ENCODE measurements at places on chromosomes 5 and 9.

DNA sequence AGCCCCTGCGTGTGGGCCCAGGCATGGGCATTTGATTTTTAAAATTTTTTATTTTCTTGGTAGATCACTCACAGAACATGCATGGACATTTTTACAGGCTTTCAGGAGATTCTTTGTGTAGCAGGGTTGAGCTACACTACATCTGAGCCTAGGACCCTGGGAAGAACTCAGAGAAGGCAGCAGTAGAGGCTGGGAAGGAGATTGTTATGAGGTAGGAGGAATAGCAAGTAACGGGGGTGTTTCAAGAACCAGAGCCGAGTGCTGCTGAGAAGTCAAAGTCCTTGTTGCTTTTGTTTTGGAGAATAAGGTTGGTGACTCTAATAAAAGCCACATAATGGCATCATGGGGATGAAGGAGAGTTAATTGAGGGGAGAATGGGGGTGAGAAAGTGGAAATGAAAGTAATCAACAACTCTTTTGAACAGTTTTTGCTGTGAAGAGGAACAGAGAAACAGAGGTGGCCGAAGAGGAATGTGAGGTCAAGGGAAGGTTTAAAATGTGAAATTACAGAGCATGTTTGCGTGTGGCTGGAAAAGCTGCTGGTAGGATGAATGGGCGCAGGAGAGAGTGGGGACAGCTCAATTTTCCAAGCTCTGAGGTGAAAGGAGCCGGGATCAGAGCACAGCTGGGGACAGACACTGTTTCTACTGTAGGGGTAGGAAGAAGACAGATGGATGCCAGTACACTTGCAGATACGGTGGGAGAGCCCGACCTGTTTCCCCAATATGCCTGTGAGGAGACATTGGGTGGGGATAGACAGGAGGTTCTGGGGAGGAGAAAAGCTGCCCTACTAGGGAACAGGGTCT lies 4.7 kb upstream of the PDLIM7 start:
- DNase-seq = no peak

DNA sequence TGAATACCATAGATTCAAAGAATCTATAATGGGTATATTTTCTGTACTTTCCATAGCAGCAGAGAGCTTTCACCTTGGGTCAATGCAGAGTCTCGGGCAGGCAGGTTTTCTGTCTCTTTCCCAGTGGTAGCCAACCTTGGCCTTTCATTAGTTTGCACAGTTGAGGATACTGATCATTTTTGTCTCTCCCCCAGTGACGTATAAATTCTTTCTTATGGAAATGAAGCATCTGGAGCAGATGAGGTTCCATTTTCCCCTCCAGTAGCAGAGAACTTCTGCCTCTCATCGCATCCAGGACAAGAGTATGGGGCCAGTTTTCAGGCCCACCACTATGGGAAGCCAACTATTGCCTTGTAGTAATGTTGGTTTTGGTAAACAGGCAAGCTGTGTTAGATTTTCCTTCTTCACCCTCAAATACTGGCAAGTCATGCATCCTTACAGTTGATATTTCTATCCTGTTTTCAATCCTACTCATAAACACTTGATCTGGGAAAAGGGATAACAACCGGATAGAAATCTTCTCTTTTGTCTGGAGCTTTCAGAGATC lies 845.2 kb upstream of the CDH18 start:
- no peak for DNase-seq

- no peak for DNase-seq
Observed at GRCh38 chr5:110463106-110463505, 263.4 kb downstream of the TMEM232 start.

GRCh38 chr5:21615195-21615765 lies 1237.9 kb downstream of the CDH12 start:
- no peak for DNase-seq

GRCh38 chr9:134169724-134170401 lies 5.5 kb upstream of the RNU6ATAC start:
- no peak for DNase-seq

DNA sequence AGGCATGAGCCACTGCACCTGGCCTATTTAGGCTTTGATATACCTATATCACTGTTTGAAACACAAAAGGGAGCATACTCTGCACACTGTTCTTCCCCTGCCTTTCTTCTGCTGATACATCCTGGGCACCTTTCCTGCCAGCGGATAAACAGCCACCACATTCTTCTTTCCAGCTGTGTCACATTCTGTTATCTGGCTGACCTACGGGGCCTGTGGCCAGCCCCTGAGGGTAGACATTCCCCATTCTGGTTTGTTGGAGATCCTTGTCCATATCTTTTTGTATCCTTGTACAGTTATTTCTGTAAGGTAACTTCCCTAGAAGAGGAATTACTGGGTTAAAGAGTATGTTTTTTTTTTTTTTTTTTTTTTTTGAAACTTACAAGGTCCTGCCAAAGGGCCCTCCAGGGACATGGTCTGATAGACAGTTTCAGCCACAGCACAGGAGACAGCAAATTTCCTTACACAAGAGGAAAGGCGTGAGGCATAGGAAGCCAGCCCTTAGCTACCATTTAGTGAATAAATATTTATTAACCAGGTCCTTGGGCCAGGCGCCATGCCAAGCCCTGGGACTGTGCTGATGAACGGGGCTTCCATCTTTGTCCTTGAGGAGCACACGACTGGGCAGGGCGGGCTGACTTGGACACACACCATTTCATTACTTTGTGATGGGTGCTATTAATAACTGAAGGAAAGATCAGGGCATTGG lies 57.8 kb downstream of the ERGIC1 start:
- DNase-seq = no peak
